ENCODE measurements at places on chromosomes 6 and 20.

GRCh38 chr6:56539527-56540105 lies 103.1 kb downstream of the DST start:
- no peak for DNase-seq

DNA sequence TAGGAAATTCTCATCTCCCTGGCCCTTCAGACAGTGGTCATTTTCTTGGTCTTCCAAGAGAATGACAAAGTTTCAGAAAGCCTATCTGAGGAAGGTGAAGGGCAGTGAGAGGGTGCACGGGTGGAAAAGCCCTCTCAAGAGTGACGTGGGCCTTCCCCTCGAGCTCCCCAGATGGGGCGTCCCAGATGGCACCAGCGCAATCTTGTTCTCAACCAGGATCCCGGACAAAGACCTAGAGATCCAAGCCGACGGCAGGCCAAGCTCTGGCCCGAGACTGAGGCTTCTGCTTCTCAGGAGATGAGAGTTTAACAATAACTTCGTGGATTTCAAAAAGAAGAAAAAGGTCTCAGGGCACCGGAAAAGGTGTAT lies 797 bp upstream of the ZNF133 start:
- no peak for DNase-seq

- DNase-seq = no peak
Measured at GRCh38 chr20:10453241-10453640, 18.1 kb downstream of the SLX4IP start.

DNA sequence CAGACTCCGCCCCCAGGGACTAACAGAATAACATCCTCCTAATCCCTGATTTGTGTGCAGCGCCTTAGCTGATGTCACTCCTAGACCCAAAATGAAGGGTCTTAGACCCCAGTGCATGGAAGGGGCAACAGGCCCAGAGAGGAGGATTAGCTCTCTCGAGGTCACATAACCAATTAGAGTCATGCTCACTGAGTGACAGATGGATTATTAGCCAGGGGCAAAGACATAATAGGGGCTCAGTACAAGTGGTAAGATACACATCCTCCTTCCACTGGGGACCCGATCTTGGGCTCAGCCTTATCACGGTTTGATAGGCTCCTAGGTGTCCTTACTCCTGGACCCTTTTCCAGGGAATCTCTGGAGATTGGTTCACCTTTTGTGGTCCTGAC lies 858 bp downstream of the TP53INP2 start:
- no peak for DNase-seq

GRCh38 chr20:48404598-48404997 lies 423.2 kb downstream of the PREX1 start:
- no peak for DNase-seq

DNA sequence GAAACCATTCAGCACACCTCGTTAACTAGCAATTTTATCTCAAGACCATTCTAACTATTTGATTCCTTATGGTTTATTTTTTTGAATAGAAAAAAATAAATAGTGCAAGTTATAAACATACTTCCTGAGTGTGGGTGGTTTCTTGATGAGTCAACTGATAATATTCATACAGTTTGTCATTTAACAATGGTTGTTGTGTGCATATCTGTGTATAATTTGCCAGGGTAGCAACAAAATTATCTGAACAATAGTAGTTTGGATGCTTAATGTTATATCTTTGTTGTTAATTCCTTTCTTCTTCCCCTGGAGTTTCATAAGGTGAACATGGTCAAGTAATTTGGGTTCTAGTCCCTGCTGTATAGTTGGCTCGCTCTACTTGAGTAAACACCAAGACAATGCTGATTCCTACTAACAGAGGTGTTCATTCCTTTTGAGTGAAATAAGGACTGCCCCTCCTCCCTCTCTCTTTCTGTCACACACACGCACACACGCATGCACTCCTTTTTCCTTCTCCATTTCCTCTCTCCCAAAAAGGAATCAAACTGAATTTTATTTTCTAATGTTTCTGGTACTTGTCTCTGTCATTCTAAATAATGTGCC lies 938.1 kb upstream of the EPHA7 start:
- no peak for DNase-seq

DNA sequence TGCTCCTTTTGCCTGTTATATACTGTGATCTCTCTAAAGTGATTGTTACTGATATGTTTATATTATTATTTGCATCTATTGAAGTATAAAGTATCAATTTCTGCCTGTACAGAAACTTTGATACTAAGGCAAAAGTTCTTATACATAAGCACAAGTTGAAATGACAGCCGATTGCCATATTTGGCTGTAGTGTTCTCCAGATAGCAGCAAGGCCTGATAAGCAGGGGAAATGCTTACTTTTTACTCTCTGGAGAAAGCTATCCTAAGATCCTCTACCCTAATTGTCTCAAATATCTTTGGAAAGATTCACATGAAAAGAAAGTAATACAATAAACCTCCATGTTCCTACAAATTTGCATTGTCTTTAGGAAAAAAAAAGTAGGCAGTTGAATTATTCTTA lies 31.4 kb downstream of the SENP6 start:
- no peak for DNase-seq

All from NCI-H446 treated with DMSO at 0.1 percent for 48 hours (cell line).